Panc1 (cell line): ENCODE measurements at places on chromosomes 5 and 9. TPM values are rescaled to one million over a fixed set of nuclear protein-coding genes. Genes with fewer than 3 reads are reported as not detected.
A peak's percentile ranks its signal among the peaks of the same experiment; 100 is the strongest.

The SMC5 gene
- 12.9 TPM for total RNA-seq

The ERMP1 gene
- 38.4 TPM for total RNA-seq

DNA sequence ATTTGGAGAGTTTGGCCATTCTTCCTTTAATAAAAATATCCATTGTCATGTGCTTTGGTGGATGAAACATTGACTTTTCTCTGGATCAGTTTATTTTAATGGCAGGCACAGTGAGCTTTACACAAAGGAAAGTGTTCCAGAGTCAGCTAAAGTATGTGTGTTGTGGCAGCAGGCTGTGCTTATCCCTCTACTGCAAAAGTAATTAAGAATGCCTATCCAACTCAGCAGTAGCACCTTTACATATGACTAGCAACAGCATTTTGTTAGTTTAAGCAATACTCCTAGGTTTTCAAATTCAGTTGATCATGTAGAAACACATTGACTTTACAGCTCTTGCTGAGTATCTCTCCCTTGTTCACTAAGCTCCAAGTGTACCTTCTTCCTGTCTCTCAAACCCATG, 730.5 kb upstream of the RGMB start:
- no peaks in the 10 kb centered on the region for H3K27me3 ChIP-seq
- no peak overlapping the region for H3K27ac ChIP-seq
- no peak overlapping the region for H3K4me3 ChIP-seq
- no peaks in the 10 kb centered on the region for H3K4me1 ChIP-seq

The SLC46A2 gene
- not detected for total RNA-seq

The GAS1 gene
- 0.13 TPM for total RNA-seq

DNA sequence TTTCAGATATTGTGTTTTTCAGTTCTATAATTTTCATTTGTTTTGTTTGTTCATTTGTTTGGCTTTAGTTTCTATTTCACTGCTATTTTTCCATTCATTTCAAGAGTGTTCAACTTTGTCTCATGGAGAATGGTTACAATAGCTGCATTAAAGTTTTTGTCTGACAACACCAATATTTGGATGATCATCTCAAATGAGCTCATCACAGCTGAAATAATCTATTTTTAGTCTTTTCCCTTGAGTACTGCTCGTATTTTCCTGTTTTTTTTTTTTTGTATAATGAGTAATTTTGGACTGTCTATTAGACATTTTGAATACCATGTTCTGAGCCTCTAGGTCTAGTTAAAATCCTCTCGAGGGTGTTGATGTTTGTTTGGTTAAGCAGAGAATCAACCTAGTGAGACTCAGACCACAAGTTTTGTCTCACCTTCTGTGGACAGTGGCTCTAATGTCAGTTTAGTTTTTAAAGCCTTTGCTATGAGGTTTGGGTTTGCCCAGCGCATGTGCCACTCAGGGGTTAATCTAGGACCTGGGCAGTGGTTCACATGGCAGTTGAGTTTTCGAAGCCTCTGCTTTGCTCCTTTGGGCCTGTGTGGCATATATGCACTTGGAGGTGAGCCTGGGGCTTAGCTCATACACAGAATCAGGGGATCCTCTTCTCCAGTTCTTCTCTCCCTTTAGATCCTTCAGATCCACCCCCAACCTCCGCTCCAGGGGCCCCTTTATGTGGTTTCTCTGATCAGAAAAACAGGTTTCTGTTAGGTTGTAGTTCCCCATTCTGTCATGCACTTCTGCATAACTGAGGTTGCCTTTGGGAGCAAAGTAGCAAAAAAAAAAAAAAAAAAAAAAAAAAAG, 79.8 kb downstream of the ARSB start:
- H3K36me3 ChIP-seq, result no peaks in the 10 kb centered on the region
- no peaks in the 10 kb centered on the region for H3K27me3 ChIP-seq
- H3K4me3 ChIP-seq, result no peak overlapping the region
- no peaks in the 10 kb centered on the region for H3K4me1 ChIP-seq
- H3K27ac ChIP-seq, result no peak overlapping the region

The AMBP gene
- 1.7 TPM for total RNA-seq

The ENTREP1 gene
- 0.13 TPM for total RNA-seq

DNA sequence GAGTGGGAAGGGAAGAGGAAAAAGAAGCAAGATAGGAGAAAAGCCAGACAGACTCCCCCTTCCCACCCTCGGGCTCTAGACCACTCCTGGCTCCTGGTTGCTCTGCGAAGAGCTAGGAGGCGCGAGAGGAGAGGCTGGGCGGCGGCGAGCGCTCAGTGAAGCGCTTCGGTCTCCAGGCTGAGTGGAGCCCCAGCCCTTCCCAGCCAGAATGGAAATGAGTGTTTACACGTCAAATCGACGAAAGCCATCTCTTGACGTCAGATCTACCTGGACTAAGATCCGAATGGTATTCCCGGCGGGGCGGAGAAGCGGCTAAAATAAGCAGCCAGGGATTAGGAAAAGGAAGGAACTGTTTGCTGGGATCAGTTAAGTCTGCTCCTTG, at the start of gene PCSK1:
TSS of gene PCSK1 (minus strand) at position 183 of the 382 bp plus-strand sequence. CDS start 206 bp downstream, outside the sequence.
- H3K27me3 ChIP-seq, result peaks cover 16% of the 10 kb centered on the region
- no peaks in the 10 kb centered on the region for H3K4me1 ChIP-seq
- DNase-seq, result no peak
- no peaks in the 10 kb centered on the region for H3K36me3 ChIP-seq
- no peak within 1 kb of the TSS for H3K27ac ChIP-seq

- no peaks in the 10 kb centered on the region for H3K4me1 ChIP-seq
- H3K4me3 ChIP-seq, result no peak overlapping the region
- no peak for DNase-seq
- no peaks in the 10 kb centered on the region for H3K36me3 ChIP-seq
- H3K27me3 ChIP-seq, result no peaks in the 10 kb centered on the region
Observed at GRCh38 chr5:51908215-51908614, 525.0 kb downstream of the ISL1 start.

GRCh38 chr9:129422032-129422842, 198.7 kb downstream of the C9orf50 start:
- no peak for DNase-seq
- H3K4me1 ChIP-seq, result peaks cover 12% of the 10 kb centered on the region
- H3K27me3 ChIP-seq, result no peaks in the 10 kb centered on the region
- no peaks in the 10 kb centered on the region for H3K36me3 ChIP-seq
- no peak overlapping the region for H3K4me3 ChIP-seq
- H3K27ac ChIP-seq, result peak overlapping the region; percentile 59; the same call in 1 of the 2 replicates

The DMRT2 gene
- total RNA-seq, result not detected

The CYLC2 gene
- total RNA-seq, result not detected

- no peaks in the 10 kb centered on the region for H3K27me3 ChIP-seq
- no peak for DNase-seq
- no peak overlapping the region for H3K4me3 ChIP-seq
- no peaks in the 10 kb centered on the region for H3K36me3 ChIP-seq
Observed at GRCh38 chr5:80503641-80504040, 15.7 kb downstream of the FAM151B start.

DNA sequence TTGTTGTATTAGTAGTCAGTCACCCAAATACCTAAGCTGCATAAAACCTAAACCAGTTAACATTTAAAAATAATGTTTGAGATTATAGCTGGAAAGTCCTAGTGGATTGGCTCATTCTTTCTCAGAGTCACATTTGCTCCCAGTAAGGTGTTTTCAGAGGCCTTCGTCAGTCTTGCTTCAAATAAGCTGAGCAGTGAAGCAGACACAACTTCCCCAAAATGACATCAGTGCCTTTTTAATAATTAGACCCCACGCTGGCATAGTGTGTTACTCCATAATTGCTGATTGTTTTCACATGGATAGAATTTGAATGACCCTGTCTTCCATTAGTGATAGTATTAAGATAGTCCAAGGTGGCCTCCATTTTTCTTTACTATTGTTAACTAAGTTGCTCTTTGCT, 245.8 kb downstream of the PJA2 start:
- no peak overlapping the region for H3K27ac ChIP-seq
- H3K4me3 ChIP-seq, result no peak overlapping the region
- no peaks in the 10 kb centered on the region for H3K36me3 ChIP-seq
- H3K4me1 ChIP-seq, result no peaks in the 10 kb centered on the region
- H3K27me3 ChIP-seq, result no peaks in the 10 kb centered on the region
- DNase-seq, result no peak

DNA sequence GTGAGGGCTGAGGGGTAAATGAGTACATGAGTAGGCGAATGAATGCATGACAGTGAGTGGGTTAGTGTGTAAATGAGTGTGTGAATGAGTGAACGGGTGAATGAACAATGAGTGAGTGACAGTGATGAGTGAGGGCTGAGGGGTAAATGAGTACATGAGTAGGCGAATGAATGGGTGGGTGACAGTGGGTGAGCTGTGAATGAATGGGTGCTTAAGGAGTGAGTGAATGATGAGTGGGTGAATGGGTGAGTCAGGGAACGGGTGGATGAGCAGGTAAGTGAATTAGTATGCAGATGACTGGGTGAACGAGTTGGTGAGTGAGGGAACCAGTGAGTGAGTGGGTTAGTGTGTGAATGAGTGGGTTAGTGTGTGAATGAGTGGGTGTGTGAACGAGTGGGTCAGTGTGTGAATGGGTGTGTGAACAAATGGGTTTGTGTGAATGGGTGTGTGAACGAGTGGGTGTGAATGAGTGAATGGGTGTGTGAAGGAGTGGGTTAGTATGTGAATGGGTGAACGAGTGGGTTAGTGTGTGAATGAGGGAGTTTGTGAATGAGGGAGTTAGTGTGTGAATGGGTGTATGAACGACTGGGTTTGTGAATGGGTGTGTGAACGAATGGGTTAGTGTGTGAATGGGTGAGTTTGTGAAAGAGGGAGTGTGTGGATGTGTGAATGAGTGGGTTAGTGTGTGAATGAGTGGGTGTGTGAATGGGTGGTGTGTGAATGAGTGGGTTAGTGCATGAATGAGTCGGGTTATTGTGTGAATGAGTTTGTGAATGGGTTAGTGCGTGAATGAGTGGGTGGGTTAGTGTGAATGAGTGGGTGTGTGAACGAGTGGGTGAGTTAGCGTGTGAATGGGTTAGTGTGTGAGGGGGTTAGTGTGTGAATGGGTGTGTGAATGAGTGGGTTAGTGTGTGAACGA, 32.9 kb downstream of the NKD2 start:
- H3K36me3 ChIP-seq, result no peaks in the 10 kb centered on the region
- no peak overlapping the region for H3K27ac ChIP-seq
- no peak overlapping the region for H3K4me3 ChIP-seq
- no peaks in the 10 kb centered on the region for H3K27me3 ChIP-seq

GRCh38 chr5:35835796-35836742, 20.6 kb upstream of the IL7R start:
- H3K27ac ChIP-seq, result no peak overlapping the region
- no peak for DNase-seq
- H3K36me3 ChIP-seq, result no peaks in the 10 kb centered on the region
- H3K27me3 ChIP-seq, result no peaks in the 10 kb centered on the region
- no peak overlapping the region for H3K4me3 ChIP-seq

DNA sequence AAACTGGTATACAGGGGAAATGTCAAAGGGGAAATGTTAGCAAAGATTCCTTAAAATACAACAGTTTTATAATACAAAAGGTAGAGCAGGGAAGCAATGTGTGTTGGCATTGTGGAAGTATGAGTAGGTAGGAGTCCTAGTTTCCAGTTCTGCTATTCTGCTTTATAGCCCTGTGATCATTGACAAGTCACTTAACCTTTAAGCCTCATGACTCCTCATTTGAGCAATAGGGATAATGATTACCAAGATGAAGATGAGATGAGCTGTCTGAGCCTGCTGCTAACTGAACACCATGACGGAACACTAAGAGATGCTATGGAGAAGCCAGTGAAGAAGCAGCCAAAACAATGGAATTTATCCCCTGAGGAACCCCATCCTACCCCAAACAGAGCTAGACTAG, 251.7 kb downstream of the PAPPA start:
- H3K36me3 ChIP-seq, result no peaks in the 10 kb centered on the region
- H3K4me1 ChIP-seq, result no peaks in the 10 kb centered on the region
- no peak overlapping the region for H3K27ac ChIP-seq
- no peaks in the 10 kb centered on the region for H3K27me3 ChIP-seq
- no peak overlapping the region for H3K4me3 ChIP-seq
- no peak for DNase-seq

DNA sequence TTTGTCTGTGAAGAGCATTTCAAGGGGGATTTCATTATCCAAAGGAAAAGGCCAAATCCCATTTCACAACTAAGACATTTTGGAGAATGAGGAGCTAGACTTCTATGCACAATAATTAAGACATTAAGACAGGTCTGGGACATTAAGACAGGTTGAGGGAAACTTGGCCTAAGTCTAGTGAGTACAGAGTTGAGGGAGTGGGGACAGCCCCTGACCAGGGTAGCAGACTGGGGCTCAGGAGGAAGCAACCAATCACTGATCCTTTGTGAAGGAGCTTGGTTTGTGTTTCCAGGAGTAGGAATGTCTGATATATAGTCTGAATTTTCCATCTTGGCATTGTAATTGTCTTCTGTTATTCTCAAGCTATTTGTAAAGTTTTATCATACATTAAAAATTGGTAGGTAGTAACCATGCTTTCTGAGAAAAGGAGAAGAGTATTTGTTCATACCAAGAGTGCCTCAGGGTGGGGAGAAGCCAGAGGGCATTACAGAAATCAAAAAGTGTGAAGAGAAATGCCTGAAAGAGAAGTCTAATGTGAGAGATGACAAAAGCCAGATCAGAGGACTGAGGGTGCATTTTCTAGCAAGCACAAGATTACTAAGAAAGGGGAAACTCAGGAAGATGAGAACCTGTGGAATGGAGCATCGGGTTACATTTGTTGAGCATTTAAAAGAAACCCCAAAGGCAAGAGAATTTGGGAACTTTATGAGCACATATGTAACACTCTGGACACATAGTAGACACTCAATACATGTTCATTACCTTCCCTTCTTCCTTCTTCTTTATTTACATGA, 189.3 kb upstream of the PIK3R1 start:
- no peaks in the 10 kb centered on the region for H3K4me1 ChIP-seq
- no peak overlapping the region for H3K4me3 ChIP-seq
- DNase-seq, result no peak
- no peaks in the 10 kb centered on the region for H3K27me3 ChIP-seq

The MYMK gene
- total RNA-seq, result not detected

DNA sequence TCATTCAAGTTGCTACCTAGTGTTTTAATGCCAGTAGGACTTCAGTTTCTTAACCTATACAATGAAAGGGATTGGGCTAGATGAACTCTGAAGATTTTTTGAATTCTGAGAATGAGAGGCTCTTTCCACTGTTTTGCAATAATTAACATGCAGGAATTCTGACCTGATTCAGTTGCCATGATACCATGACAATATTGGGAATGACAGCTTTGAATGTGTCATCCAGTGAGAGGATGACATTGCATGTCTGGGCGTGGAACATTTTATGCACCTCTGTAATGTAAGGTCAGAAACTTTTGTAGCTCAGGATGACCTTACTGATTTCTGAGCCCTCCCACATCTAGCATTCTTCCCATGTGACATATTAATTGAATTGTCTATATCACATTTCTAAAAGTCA, 30.6 kb upstream of the SPINK5 start:
- no peaks in the 10 kb centered on the region for H3K27me3 ChIP-seq
- no peak for DNase-seq
- H3K4me3 ChIP-seq, result no peak overlapping the region
- no peaks in the 10 kb centered on the region for H3K36me3 ChIP-seq
- H3K4me1 ChIP-seq, result no peaks in the 10 kb centered on the region

DNA sequence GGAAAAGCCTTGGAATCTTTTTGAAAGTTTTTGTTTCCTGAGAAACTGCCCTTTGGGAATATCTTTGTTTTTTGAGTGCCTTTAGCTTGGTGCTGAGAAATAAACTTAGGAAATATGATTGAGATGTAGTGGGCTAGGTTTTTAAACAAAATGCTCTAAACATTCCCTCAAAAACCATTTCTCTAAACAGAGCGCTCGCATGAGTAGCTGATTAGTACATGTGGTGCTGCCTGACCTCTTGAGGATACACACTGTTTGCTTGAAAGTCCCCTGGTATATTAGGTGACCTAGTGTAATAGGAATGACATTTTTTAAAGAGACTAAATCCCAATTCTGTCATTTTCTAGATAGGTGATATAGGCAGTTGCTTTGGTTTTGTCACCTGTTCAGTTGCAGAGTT, 132.3 kb downstream of the ADAMTSL1 start:
- H3K27me3 ChIP-seq, result no peaks in the 10 kb centered on the region
- no peak for DNase-seq
- H3K4me1 ChIP-seq, result no peaks in the 10 kb centered on the region
- no peaks in the 10 kb centered on the region for H3K36me3 ChIP-seq
- no peak overlapping the region for H3K4me3 ChIP-seq
